Stimulated activated CD8-positive, alpha-beta memory T cell treated with anti-CD3 and anti-CD28 coated beads, Interleukin-4, amount 100 ng/mL, for 1 hour (primary cell): ENCODE measurements at places on chromosomes 1 and 21.

DNA sequence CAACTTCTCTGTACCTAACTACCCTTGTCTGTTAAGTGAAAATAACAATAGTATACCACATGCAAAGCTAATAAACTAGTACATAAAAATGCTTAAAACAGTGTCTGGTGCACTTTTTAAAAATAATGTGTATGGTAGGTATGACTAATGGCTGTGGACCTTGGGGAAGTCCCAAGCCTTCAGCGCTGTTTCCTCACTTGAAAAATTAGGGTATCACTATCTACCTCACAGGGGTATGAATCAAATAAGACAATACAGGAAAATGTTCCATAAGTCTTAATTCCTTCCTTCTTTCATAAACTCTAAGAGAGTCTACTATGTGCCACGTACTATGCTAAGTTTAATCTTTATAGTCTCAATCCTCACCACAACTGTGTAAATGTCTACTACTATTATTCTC lies 32.0 kb downstream of the EGLN1 start:
- no peak for DNase-seq

GRCh38 chr1:152777510-152778137 lies 2.7 kb downstream of the LCE1F start:
- DNase-seq, result no peak

DNA sequence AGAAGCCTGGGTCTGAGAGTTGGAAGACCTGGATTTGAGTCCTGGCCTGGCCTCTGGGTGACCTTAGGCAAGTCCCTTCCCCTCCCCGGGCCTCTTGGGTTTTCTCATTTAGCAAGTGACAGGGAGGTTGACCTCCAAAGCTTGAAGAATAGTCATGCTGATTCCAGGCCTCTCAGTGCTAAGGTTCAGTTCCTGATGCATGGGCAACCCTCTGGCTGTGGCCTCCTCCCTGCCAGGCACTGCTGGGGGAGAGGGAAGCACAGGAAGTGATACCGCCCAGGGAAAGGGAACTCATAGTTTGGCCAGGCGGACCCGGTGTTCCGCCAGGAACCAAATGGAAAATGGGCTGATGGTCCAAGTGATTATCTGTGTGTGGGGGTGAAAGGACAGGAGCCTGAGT lies 23.6 kb upstream of the WASF2 start:
- DNase-seq, result no peak

DNA sequence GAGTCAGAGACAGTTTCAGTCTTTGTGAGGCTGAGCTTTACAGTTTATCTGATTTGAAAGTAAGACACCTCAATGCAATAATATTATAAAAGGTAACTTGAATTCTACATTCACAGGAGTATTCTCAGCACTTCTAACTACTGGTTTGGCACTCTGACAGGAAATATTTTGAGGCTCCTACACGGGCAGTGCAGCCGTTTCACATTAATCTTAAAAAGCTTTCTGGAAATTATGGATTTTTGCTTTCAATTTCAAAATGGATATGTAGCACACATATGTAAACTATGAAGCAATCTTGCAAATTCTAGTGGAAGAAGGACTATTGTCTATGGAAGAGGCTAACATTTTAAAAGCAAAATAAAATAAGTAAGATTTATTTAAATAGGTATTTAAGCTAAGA lies 262.9 kb upstream of the SNX7 start:
- DNase-seq, result no peak

DNA sequence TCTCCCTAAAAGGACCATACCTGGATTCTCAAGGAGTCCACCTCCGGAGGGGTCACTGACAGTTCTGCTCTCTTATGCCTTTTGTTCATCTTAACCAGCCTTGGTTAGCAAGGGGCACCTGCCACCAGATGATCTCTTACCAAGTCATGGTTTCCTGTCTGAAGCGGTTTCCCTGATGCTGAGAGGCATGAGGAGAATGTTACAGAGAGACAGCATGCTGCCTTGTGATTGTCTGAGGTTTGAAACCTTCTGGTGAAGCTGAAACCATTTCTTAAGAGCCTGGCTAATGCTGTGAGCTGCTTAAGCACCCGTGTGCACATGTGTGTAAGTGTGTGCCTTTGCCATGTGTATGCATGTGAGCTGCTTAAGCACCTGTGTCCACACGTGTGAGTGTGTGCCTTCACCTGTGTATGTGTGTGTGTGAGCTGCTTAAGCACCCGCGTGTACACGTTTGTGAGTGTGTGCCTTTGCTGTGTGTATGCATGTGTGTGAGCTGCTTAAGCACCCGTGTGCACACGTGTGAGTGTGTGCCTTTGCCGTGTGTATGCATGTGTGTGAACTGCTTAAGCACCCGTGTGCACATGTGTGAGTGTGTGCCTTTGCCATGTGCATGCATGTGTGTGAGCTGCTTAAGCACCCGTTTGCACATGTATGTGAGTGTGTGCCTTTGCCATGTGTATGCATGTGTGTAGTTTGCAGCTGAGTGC lies 136.4 kb upstream of the COL6A1 start:
- no peak for DNase-seq

GRCh38 chr1:192303029-192303428 lies 13.8 kb upstream of the RGS21 start:
- no peak for DNase-seq

DNA sequence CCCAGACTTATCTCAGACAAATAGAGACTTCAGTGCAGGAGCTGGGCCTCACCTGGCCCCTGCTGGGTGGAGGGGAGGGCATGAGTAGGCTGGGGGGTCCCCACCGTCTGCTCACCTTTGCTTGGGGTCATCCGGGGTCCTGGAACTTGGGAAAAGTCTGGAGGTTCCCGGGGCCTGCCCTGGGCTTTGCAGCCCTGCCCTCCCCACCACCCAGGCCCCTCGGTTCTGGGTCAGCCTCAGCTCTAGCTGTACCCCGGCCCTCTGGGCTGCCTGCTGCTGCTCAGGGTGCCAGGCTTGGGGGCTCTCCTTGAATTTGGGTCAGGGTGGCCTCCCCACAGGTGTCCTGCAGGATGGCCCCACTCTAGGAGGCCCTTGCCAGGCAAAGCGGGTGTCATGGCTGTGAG lies 2.4 kb upstream of the TMEM52 start:
- DNase-seq, result no peak
